ENCODE measurements at places on chromosomes 1 and 21. TPM values are rescaled to one million over a fixed set of nuclear protein-coding genes. Genes with fewer than 3 reads are reported as not detected.

DNA sequence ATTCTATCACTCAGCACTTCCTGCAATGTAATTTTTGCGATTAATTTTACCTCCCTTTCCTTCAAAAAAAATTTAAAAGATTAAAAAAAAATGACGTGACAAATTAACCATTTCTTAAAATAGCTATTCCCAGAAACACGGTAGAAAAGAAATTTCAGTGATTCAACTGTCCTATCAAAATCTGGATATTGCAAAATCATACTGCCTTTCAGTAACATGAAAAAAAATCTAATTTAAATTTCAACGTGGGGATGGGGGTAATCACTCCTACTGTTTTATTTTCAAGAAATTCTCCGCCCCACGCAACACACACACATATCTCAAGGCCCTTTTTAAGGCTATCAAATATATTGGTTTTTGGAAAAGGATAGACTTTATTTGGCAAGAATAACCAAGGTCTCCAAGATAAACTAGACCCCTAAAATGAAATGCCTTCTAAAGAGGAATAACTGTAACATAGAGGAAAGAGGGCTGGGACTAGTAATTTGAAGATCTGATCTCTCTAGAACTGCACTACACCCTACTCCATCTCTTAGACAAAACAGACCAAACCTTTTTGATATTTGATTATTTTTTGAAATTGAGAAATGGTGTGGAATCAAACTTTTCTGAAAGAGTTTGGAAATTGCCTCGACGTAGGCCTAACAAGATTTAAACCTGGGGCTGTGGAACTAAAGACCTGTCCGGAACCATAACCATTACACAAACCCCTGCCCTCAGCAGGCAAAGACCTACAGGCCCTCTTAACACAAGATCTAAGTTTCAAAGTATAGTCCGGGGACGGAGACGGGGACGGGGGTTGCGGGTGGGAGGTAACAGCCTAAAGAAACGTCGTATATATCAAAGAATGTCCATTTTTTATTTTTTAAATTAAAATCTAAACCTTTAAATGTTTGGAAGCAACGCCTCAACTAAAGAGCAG is 941 bp downstream of the ARNT start:
- no peaks in the 10 kb centered on the region for H3K27me3 ChIP-seq
- no peaks in the 10 kb centered on the region for H3K36me3 ChIP-seq
- H3K4me3 ChIP-seq: peak overlapping the region; percentile 96
- peak overlapping the region; percentile 94 for H3K27ac ChIP-seq
- no peaks in the 10 kb centered on the region for H3K4me1 ChIP-seq

LENEP gene
- 1.5 TPM for total RNA-seq

- no peak overlapping the region for H3K4me3 ChIP-seq
- DNase-seq: no peak
- H3K27ac ChIP-seq: no peak overlapping the region
- H3K4me1 ChIP-seq: no peaks in the 10 kb centered on the region
- no peaks in the 10 kb centered on the region for H3K36me3 ChIP-seq
Measured at GRCh38 chr1:101247404-101248287, 10.8 kb downstream of the S1PR1 start.

ADCY10 gene
- not detected for total RNA-seq

SELENBP1 gene
- 119 TPM for total RNA-seq

FCN3 gene
- 3.7 TPM for total RNA-seq

UTS2 gene
- not detected for total RNA-seq

DNA sequence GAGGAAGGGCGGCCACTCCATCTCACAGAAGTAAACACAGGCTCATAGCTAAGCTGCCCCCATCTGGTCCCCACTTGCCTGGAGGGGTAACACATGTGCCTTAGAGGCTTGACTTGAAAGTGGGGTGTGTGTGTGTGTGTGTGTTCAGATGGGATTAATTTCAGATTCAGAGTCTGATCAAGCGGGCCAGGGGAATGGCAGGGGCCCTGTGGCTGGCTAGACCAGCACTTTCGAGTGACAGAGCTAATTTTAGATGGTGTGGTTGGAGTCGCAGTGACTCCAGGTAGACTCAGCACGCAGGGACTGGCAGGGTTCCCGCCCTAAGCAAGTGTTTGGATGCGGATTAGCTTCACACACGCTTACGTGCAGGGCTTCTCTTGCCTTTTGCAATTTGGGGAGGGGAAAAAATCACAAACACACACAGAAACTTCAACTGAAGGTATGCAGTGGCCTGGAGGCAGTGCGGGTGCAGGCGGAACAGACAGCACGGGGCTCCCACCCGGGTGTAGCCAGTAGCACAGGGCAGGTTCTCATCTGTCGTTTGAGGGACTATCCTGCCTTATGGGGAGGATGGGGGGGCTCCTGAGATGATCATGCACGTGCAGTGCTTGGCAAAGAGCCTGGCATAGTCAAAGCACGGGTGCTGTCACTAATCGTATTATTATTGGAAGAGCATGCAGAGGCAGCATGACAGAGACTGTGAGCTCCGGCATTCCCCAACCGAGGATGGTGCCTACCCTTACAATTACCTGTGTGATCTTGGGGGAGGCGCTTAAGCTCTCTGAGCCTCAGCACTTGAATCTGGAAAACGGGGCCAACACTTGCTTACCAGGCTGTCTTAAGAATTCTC is 1.3 kb downstream of the EDN2 start:
- H3K27me3 ChIP-seq: no peaks in the 10 kb centered on the region
- H3K4me1 ChIP-seq: peaks cover 26% of the 10 kb centered on the region
- no peak overlapping the region for H3K4me3 ChIP-seq
- no peaks in the 10 kb centered on the region for H3K36me3 ChIP-seq

- no peaks in the 10 kb centered on the region for H3K36me3 ChIP-seq
- H3K4me1 ChIP-seq: no peaks in the 10 kb centered on the region
- no peak overlapping the region for H3K27ac ChIP-seq
- H3K27me3 ChIP-seq: no peaks in the 10 kb centered on the region
Measured at GRCh38 chr1:219347921-219348391, 174.3 kb downstream of the LYPLAL1 start.

TNFRSF18 gene
- total RNA-seq: not detected

GRCh38 chr1:39951926-39952325 is 3.0 kb upstream of the MFSD2A start:
- no peak overlapping the region for H3K4me3 ChIP-seq
- peak overlapping the region; percentile 79 for H3K27ac ChIP-seq
- no peak for DNase-seq
- peaks cover 46% of the 10 kb centered on the region for H3K4me1 ChIP-seq
- no peaks in the 10 kb centered on the region for H3K27me3 ChIP-seq

USH2A gene
- total RNA-seq: 1.0 TPM

PDZK1IP1 gene
- total RNA-seq: 1.5 TPM

CD247 gene
- not detected for total RNA-seq

- no peak for DNase-seq
- no peak overlapping the region for H3K4me3 ChIP-seq
- H3K27me3 ChIP-seq: no peaks in the 10 kb centered on the region
Measured at GRCh38 chr1:176696109-176696508, 233.1 kb downstream of the PAPPA2 start.

- H3K4me3 ChIP-seq: no peak overlapping the region
- peaks cover 4% of the 10 kb centered on the region for H3K36me3 ChIP-seq
- peak overlapping the region; percentile 56 for H3K27ac ChIP-seq
- H3K27me3 ChIP-seq: no peaks in the 10 kb centered on the region
Measured at GRCh38 chr1:89727517-89728312, 93.1 kb upstream of the LRRC8D start.

ICOSLG gene
- total RNA-seq: 3.3 TPM

GRCh38 chr1:54158071-54158470 is 5.3 kb upstream of the CDCP2 start:
- no peaks in the 10 kb centered on the region for H3K27me3 ChIP-seq
- H3K27ac ChIP-seq: no peak overlapping the region
- no peak for DNase-seq
- H3K36me3 ChIP-seq: no peaks in the 10 kb centered on the region

GRCh38 chr1:17056551-17056950 is 2.7 kb upstream of the SDHB start:
- H3K27ac ChIP-seq: no peak overlapping the region
- no peak for DNase-seq
- H3K36me3 ChIP-seq: no peaks in the 10 kb centered on the region
- H3K4me1 ChIP-seq: peaks cover 29% of the 10 kb centered on the region
- no peak overlapping the region for H3K4me3 ChIP-seq

DNA sequence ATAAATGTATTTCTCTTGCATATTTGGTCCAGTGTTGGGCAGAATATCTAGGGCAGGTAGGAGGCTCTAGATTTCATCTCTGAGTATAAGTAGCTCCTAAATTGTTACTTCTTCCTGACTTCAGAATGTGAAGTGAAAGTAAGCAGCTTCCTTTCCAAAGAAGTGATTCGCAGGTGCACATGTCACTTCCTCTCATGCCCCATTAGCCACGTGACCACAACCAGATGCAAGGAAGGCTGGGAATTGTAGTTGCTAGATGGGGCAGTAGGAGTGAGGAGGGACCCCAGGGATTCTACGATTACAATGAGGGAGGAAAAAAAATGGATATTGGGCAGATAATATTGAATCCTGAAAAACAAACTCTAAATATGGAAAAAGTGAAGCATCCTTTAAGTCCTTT is 113.2 kb upstream of the CYYR1 start:
- DNase-seq: no peak
- no peaks in the 10 kb centered on the region for H3K36me3 ChIP-seq
- H3K4me3 ChIP-seq: no peak overlapping the region
- no peaks in the 10 kb centered on the region for H3K27me3 ChIP-seq

FCRL2 gene
- not detected for total RNA-seq

All from tibial nerve (tissue), 4 donors.